ENCODE measurements at places on chromosomes 1 and 21. TPM values are rescaled to one million over a fixed set of nuclear protein-coding genes. Genes with fewer than 3 reads are reported as not detected.

The GPR161 gene
- total RNA-seq, result not detected

GRCh38 chr21:45322960-45323461 is 35.3 kb upstream of the POFUT2 start:
- DNase-seq, result no peak

- no peak for DNase-seq
Observed at GRCh38 chr1:231385416-231385748, 36.7 kb downstream of the EGLN1 start.

GRCh38 chr21:45056917-45057560 is 17.3 kb upstream of the ADARB1 start:
- DNase-seq, result no peak

GRCh38 chr1:205032508-205032907 is 10.5 kb upstream of the CNTN2 start:
- DNase-seq, result no peak

- DNase-seq, result no peak
Observed at GRCh38 chr1:20404466-20404865, 81.5 kb downstream of the CAMK2N1 start.

DNA sequence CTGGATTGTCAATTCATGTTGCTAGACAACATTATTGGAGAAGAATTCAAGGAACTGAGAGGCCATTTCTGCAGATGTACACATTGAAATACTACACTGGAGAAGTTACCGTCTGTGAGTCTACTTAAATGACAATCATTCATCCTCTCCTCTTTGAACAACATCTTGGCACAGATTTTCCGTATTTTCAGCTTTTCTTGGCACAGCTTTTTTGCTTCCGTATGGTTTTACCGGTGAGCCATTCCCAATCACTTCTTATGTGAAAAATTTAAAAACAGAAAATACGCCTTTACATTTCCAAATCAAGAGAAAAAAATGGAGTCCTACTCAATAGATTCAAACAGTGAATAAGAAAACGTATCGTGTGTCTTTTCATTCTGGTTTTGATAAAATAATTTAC is 1493.7 kb downstream of the AMY1C start:
- DNase-seq, result no peak

DNA sequence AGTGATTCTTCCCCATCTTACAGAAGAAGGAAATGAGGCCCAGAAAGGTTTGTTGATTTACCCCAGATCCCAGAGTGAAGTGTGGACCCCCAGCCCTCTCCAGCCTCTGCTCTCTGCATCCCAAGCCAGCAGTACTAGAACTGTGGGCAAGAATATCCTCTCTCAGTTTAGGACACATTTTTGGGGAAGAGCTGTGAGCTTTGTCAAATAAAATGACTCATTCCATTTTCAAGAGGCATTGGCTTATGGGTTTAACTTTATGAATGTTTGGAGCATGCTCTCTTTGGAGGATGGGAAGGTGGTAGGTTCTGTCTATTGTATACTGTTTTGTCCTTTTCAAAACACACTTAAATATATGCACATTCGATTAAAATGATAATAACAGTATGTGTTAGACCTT is 70.6 kb upstream of the CNTN2 start:
- DNase-seq, result no peak

All from activated CD8-positive, alpha-beta T cell treated with anti-CD3 and anti-CD28 coated beads, Interleukin-2, amount 10 ng/mL, durations not matched to agents 7 days and 5 days (primary cell).